ENCODE measurements at places on chromosomes 2 and 18.

GRCh38 chr18:23844991-23845680, 155.9 kb downstream of the LAMA3 start:
- H3K27ac ChIP-seq: no peak overlapping the region
- peak; percentile 52 for DNase-seq
- H3K36me3 ChIP-seq: no peaks in the 10 kb centered on the region
- no peak overlapping the region for H3K4me3 ChIP-seq

GRCh38 chr2:195570329-195570728, 86.7 kb upstream of the SLC39A10 start:
- H3K4me1 ChIP-seq: no peaks in the 10 kb centered on the region
- H3K4me3 ChIP-seq: no peak overlapping the region
- no peak overlapping the region for H3K27ac ChIP-seq
- no peaks in the 10 kb centered on the region for H3K27me3 ChIP-seq

DNA sequence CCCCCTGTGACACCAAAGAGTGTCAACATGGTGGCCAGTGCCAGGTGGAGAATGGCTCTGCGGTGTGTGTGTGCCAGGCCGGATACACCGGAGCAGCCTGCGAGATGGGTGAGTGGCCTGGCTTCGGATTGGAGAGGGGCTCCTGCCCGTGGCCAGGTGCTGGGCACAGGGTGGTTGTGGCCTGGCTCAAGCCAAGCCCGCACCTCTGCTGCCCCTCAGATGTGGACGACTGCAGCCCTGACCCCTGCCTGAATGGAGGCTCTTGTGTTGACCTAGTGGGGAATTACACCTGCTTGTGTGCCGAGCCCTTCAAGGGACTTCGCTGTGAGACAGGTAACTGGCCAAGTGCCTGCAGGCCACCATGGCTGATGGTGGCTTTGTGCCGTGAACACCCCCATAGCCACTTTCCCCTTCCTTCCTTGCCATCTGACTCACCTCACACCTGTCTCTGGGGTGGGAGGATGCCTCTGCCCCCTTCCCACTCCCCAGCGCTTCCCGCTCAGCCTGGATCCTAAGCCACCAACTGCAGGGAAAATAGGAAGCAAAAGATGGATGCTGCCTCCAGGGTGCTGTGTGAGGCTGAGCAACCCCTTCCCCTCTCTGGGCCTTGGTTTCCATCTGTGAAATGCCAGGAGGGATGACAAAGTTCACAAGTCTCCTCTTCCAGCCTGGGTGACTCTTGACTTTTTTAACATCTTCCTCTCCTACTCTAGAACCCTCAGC, 41.8 kb downstream of the SNED1 start:
- no peak overlapping the region for H3K27ac ChIP-seq
- no peak overlapping the region for H3K4me3 ChIP-seq
- H3K4me1 ChIP-seq: peaks cover 14% of the 10 kb centered on the region
- H3K36me3 ChIP-seq: no peaks in the 10 kb centered on the region
- H3K27me3 ChIP-seq: peaks cover 59% of the 10 kb centered on the region

GRCh38 chr18:35746826-35747339, 165.3 kb downstream of the GALNT1 start:
- H3K27ac ChIP-seq: no peak overlapping the region
- no peaks in the 10 kb centered on the region for H3K4me1 ChIP-seq
- no peak for DNase-seq
- no peaks in the 10 kb centered on the region for H3K36me3 ChIP-seq

DNA sequence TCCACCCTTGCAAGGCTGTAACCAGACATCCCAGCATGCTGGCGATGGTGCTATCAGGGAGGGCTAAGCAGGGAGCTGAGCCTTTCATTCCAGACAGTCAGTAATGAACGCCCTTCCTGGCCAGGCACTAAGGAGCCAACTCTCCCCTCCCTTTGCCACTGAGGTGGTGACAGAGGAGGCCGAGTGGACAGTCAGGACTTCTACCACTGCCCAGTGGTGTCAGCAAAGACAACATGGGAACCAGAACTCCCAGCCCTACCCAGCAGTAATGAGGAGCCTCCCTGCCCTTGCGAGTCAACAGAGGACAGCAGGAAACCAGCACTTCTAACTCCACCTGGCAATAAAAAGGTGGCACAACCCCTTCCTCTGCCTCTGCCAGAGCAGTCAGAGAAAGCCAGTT, 68.6 kb downstream of the ZAP70 start:
- DNase-seq: no peak
- H3K27me3 ChIP-seq: no peaks in the 10 kb centered on the region
- H3K36me3 ChIP-seq: no peaks in the 10 kb centered on the region

- H3K27ac ChIP-seq: no peak overlapping the region
- H3K27me3 ChIP-seq: no peaks in the 10 kb centered on the region
- no peak for DNase-seq
Measured at GRCh38 chr2:195967336-195967735, 101.3 kb downstream of the DNAH7 start.

- DNase-seq: no peak
- H3K4me1 ChIP-seq: peaks cover 16% of the 10 kb centered on the region
- H3K4me3 ChIP-seq: no peak overlapping the region
Measured at GRCh38 chr2:25619185-25619584, 54.2 kb downstream of the DTNB start.

DNA sequence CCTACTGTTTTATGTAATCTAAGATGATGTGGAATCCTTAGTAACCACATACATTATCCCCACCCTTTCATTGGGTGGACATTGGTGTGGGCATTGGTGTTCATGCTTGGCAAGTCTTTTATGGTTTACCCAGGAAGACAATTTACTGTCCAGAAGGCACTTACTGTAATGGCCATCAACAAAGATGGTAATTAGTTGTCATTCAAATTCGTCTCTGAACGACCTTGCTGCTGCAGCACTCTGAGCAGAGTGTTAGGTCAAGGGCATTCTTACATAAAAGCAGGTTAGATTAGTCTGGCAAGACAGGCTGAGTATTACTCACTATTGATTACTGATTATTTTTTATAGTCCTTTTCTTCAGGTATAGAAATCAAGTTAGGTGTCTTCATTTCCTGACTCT, 447.9 kb downstream of the XIRP2 start:
- no peaks in the 10 kb centered on the region for H3K27me3 ChIP-seq
- peaks cover 34% of the 10 kb centered on the region for H3K4me1 ChIP-seq
- DNase-seq: no peak
- H3K27ac ChIP-seq: no peak overlapping the region
- no peaks in the 10 kb centered on the region for H3K36me3 ChIP-seq

GRCh38 chr2:231960810-231961348, 634 bp upstream of the DIS3L2 start:
- no peaks in the 10 kb centered on the region for H3K36me3 ChIP-seq
- H3K4me3 ChIP-seq: peak overlapping the region; percentile 68
- peaks cover 5% of the 10 kb centered on the region for H3K4me1 ChIP-seq
- DNase-seq: no peak

- no peaks in the 10 kb centered on the region for H3K27me3 ChIP-seq
- H3K27ac ChIP-seq: no peak overlapping the region
- no peaks in the 10 kb centered on the region for H3K4me1 ChIP-seq
- H3K36me3 ChIP-seq: no peaks in the 10 kb centered on the region
- DNase-seq: peak; percentile 48
- H3K4me3 ChIP-seq: no peak overlapping the region
Measured at GRCh38 chr18:12013186-12013916, 32.0 kb downstream of the IMPA2 start.

Data from neural progenitor cell (in vitro differentiated cells).